ENCODE measurements at places on chromosomes 6 and 20.

- DNase-seq, result no peak
Observed at GRCh38 chr6:111646942-111647341, 41.3 kb upstream of the TRAF3IP2 start.

DNA sequence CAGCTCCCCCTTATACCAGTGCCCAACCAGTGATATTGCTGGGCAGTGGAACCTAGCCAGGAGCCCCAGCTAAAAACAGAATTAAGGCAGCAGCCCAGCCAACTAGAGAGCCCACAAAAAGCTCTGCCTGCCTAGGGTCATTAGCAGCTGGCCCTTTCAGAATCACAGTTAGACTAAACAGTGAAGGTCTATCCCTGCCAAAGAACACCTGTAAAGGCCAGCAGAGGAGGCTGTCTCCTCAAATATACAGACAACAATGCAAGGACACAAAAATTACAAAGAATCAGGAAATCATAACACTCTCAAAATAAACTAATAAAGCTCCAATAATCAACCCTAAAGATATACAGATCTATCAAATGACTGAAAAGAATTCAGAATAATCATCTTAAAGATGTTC is 77.8 kb upstream of the HTR1E start:
- no peak for DNase-seq

- no peak for DNase-seq
Observed at GRCh38 chr6:101668496-101669030, 275.1 kb downstream of the GRIK2 start.

DNA sequence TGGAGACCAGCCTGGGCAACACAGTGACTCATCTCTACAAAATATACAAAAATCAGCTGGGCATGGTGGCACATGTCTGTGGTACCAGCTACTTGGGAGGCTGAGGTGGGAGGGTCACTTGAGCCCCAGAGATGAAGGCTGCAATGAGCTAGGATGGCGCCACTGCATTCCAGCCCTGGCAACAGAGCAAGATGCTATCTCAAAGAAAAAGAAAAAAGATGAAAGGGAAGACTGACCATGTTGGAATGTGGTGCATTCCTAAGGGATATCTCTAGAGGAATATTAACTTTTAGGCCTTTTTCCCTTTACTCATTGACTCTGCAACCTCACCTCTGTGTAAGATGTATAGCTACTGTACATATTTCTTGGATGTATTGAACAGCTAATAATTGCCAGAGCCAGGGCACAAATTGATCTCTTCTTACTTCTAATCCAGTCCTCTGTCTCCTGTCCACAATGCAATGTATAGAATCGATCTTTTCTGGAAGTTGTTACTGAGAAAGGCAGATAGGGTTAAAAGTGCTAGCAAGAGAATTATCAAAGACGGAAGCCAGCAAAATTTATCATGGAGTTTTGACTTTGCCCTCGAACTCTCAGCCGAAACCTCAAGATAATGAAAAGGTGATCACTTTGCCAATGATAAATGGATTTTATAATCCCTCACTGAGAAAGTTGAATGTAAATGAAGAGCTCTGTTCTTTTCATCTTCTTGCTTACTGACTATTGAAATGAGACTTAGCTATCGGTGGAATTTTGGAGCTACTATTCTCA is 46.3 kb downstream of the GCNT2 start:
- DNase-seq, result no peak
